ENCODE measurements at places on chromosomes 3 and 15.

- DNase-seq: no peak
Measured at GRCh38 chr3:63979093-63979885, 44.0 kb downstream of the PSMD6 start.

GRCh38 chr15:68814596-68814995 lies 6.1 kb downstream of the ANP32A start:
- DNase-seq: no peak

GRCh38 chr3:153070511-153070868 lies 91.5 kb upstream of the RAP2B start:
- DNase-seq: no peak

- DNase-seq: no peak
Measured at GRCh38 chr3:4907643-4908432, 71.4 kb upstream of the BHLHE40 start.
